ENCODE measurements at places on chromosomes 5 and 9.

DNA sequence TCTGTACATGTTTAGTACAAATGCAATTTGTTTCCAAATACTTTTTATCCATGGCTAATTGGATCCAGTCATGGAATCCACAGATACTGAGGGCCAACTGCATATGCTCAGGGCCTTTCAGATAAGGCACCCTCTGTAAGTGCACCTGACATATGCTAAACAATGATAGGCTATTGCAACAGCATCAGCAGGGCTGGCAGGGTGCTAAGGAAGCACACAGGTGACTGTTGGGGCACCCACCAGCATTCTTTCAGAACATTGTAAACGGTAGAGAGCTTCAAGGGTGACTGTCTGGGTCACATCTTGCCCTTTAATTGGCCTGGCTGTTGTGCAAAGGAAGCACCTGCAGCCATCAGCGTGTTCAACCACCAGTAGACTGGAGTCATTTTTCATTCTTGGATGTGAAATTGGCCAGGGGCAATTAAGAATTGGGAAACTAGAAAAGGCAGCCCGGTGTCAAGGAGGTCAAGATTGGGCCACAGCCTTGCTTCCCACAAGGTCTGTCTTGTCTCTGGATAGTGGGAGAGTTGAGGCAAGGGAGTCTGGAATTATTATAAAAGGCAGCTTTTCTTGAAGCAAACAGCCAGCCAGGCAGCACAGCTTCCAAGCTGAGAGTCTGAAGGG is 129.3 kb upstream of the RAI14 start:
- DNase-seq = no peak

GRCh38 chr5:36392186-36392585 is 90.5 kb upstream of the RANBP3L start:
- DNase-seq = no peak

DNA sequence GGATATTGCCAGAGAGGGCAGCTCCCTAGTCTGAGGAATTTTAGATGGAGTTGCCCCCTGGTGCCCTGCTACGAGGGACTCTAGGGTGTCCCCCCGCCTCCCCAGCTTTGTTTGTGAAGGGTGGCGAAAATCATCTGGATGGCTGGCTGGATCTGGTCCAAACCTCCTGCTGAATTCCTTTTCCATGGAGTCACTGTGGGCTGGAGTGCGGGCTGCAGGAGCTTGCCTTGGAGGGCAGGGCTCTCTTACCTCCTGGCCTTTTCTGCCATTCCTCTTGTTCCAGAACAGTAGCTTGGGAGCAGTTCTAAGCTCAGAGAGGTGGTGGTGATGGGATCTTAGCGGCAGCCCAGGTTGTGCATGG is 2.1 kb downstream of the SYNPO start:
- DNase-seq = no peak

DNA sequence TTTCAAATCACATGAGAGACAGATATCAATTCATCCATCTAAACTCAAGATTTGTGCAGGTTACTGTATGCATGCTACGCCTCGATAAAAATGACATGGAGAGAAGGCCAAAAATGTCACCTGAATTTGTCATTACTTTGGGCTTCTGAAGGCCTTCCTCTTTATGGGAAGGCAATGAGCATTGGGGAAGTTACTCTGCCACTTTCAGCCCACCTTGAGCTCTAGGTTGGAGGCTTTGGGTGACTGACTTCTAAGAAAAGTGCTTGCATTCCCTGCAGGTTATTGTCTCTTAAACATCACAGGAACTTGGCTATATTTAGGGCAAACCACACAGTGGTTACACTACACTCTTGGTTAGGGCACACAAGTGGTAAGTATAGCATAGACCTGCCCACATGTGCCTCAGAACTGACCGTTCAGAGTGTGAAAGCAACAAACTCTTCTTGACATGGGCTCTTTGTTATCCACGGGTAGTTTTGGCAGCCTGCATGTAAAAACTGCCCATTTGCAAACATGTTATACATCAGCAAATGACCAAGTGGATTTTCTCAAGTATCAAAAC is 169.5 kb downstream of the ZNF608 start:
- no peak for DNase-seq

GRCh38 chr9:118444403-118444802 is 740.2 kb downstream of the TLR4 start:
- DNase-seq = no peak

- no peak for DNase-seq
These were observed 64.3 kb downstream of the IRX1 start for GRCh38 chr5:3659907-3660306.

GRCh38 chr9:76818271-76818670 is 54.0 kb downstream of the PCA3 start:
- peak; percentile 66 for DNase-seq

DNA sequence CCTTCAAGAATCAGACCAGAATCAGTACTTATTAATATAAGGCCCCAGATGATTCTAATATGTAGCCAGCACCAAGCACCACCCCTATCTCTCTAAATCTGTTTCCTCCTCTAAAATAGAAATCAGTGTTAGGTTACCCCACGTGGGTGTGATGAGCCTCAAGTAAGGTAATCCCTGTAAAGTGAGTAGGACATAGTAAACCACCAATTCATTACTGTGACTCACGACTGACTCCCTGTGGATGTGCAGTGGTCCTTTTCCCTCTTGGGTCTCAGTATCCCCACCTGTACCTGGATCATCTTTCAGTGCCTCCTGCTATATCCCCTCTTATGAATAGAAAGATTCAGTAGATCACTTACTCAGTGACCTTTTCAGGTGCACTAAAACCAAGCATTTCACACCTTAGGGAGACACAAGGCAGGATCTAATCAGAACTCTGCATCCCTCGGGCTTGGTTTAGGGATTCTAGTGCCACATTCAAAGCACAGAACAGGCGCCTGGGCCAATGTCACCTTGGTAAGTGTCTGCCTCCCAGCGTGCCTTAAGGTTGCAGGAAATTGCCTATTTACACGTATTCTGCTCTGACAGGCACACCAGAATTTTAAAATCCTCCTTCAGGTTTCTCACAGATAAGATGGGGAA is 12.2 kb upstream of the ALDH1B1 start:
- no peak for DNase-seq

Measured in NT2/D1 (cell line).